ENCODE measurements at places on chromosomes 3 and 15. TPM values are rescaled to one million over a fixed set of nuclear protein-coding genes. Genes with fewer than 3 reads are reported as not detected.

Gene CX3CR1
- polyA plus RNA-seq = not detected

Gene DPPA2
- polyA plus RNA-seq = not detected

Gene SIDT1
- 0.08 TPM for polyA plus RNA-seq

Gene ZBTB38
- 33.8 TPM for polyA plus RNA-seq

Gene GPR87
- 88.9 TPM for polyA plus RNA-seq

Gene ARPP21
- not detected for polyA plus RNA-seq

Gene FANCD2
- 21.6 TPM for polyA plus RNA-seq

Gene CHRD
- not detected for polyA plus RNA-seq

Gene CTXN2
- not detected for polyA plus RNA-seq
